Sigmoid colon (tissue), 7 donors: ENCODE measurements at places on chromosomes 1 and 21. TPM values are rescaled to one million over a fixed set of nuclear protein-coding genes. Genes with fewer than 3 reads are reported as not detected.
A peak's percentile ranks its signal among the peaks of the same experiment; 100 is the strongest.

GRCh38 chr1:87785386-87785785, 456.7 kb downstream of the LMO4 start:
- H3K4me1 ChIP-seq, result peaks cover 23% of the 10 kb centered on the region
- H3K36me3 ChIP-seq, result no peaks in the 10 kb centered on the region
- no peak overlapping the region for H3K27ac ChIP-seq
- no peak overlapping the region for H3K4me3 ChIP-seq
- DNase-seq, result no peak
- no peaks in the 10 kb centered on the region for H3K27me3 ChIP-seq

GRCh38 chr1:245373131-245373530, 218.3 kb downstream of the KIF26B start:
- H3K4me3 ChIP-seq, result no peak overlapping the region
- no peak for DNase-seq
- H3K4me1 ChIP-seq, result no peaks in the 10 kb centered on the region
- no peaks in the 10 kb centered on the region for H3K27me3 ChIP-seq
- no peaks in the 10 kb centered on the region for H3K36me3 ChIP-seq
- no peak overlapping the region for H3K27ac ChIP-seq

DNA sequence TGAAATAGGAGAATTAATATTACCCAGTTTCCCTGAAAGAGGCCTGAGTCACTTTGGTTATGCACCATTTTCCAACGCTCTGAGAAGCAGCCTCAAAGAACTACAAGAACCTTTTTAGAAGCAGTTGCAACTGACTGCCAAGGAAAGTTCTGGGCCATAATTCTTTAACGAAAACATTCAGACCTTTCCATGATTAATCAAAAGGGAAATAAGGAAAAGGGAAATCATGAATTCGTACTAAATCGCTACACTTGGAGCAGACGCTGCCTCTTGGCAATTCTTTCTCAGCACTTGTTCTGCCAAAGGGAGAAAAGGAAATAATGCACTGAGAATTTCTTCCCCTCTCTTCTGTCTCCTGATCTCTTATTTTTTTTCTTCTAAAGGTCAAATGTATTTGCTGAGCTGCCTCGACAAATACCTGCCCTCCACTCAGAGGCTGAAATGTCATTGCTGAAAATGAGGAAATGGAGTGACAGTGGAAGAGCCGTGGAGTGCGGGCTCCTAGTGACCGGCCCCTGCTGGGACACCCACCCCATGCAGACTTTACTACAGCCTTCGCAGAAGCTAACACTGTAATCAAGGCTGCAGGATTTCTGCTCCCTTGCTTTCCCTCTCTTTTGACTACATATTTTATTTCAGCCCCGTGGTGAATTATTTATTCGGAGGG, 67.9 kb upstream of the GALNT2 start:
- no peaks in the 10 kb centered on the region for H3K27me3 ChIP-seq
- H3K27ac ChIP-seq, result peak overlapping the region; percentile 59
- H3K4me3 ChIP-seq, result no peak overlapping the region

GRCh38 chr1:10787286-10787685, 9.2 kb downstream of the CASZ1 start:
- no peaks in the 10 kb centered on the region for H3K36me3 ChIP-seq
- no peak overlapping the region for H3K4me3 ChIP-seq
- peak overlapping the region; percentile 89 for H3K27ac ChIP-seq
- DNase-seq, result no peak
- H3K27me3 ChIP-seq, result peaks cover 3% of the 10 kb centered on the region

TFF2 gene
- total RNA-seq, result not detected
